ENCODE measurements at places on chromosomes 7 and 10.

- no peak for DNase-seq
These were observed 4.8 kb downstream of the CRPPA start for GRCh38 chr7:16416289-16417282.

DNA sequence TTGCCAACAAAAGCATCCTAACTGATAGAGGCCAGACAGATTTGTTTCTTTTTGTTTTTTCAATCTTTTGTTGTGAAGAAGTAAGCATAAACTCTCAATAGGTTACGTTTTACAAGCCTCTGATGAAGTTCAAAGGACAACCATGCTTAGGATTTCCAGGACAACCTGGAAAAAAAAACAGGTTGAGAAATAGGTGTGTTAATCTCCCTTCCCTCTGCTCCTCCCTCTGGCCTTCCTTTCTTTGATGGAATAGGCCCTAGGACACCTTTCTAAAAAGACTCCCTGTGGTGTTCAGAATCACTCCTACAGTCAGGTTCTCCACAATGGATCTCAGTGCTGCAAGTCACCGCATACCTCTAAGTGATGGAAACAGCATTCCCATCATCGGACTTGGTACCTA is at the start of gene AKR1D1:
Gene AKR1D1, plus strand, starts transcription at position 264 of the 400 bp plus-strand sequence. Its CDS starts 60 bp downstream, at position 324.
- no peak for DNase-seq

- no peak for DNase-seq
These were observed 922.2 kb downstream of the SORCS1 start for GRCh38 chr10:106242301-106242700.

- DNase-seq = no peak
These were observed 186.0 kb upstream of the AKR1E2 start for GRCh38 chr10:4639960-4640359.

- DNase-seq = no peak
These were observed 31.3 kb downstream of the LAMB1 start for GRCh38 chr7:107971613-107972012.

DNA sequence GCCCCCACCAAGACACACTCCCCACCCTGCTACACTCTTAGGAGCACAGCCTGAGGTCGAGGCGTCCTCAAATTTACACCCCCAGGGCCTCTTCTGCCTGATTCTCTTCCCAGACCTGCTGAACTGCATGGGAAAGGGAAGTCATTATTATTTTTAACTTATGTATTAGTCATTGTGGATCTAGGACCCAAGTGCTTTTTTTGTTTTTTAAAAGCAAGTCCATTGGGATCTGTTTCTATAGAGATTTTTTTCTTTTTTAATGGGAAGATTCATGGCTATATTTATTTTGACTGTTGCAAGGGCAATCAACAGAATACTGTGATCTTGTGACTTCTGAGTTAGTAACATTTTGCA is 203.8 kb downstream of the ZMYND11 start:
- no peak for DNase-seq

DNA sequence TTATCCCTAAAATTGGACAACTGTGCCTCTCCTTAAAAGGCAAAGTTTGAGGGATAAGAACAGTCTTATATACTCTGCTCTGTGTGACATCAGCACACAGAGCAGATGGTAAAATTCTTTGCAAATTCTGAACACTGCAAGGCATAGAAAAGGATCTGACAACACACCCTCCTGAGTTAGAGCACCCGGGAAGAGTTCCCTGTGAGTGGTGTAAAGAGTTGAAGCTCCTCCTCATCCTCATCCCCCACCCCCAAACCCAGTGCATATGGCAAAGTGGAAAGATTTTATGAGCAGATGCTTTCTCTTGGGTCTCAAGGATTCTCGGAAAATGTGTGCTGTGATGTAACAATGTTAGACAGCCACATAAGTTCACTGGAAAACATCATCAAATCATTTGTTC is 40.0 kb upstream of the DGKI start:
- no peak for DNase-seq

DNA sequence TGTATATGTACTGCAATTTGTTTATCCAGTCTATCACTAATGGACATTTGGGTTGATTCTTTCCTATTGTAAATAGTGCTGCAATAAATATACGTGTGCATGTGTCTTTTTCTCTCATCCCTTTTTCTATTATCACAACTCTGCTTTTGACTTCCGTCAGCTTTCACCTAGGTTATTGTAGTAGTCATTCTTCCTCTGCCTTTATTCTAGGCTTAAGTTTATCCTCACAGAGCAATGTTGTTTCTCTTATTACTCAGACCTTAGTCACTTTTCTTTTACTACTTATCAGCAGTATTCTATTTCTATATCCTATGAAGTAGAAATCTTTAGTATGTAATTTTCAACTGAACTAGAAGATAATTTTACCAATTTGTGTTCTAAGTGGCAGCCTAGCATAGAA is 175.3 kb upstream of the SEMA3E start:
- DNase-seq = no peak

DNA sequence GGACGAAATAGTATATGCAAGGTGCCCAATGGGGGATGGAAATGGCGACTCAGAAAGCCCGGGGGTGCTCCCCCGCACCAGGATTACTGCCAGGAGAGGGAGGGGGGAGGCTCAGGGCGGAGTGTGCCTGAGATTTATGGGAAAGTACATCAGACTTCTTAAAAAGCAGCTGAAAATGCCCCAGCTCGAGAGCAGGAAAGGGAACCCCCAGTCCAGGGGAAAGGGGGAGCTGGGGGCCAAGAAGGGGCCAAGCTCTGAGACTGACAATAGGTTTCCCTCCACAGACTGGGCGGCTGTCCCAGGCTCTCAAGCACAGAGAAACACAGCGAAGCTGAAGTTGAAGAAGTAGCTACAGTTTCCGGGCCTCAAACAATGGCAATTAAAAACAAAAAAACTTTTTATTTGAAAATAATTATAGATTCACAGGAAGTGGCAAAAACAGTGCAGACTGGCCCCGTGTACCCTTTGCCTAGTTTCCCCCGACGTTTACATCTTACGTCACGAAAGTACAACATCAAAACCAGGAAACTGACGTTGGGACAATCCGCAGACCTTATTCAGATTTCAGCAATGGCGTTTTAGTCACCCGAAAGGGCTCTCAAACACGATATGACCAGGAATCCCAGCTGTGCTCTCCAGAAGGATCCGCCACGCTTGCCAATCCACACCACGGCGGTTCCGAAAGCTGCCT is 83.9 kb upstream of the FGFR2 start:
- no peak for DNase-seq

DNA sequence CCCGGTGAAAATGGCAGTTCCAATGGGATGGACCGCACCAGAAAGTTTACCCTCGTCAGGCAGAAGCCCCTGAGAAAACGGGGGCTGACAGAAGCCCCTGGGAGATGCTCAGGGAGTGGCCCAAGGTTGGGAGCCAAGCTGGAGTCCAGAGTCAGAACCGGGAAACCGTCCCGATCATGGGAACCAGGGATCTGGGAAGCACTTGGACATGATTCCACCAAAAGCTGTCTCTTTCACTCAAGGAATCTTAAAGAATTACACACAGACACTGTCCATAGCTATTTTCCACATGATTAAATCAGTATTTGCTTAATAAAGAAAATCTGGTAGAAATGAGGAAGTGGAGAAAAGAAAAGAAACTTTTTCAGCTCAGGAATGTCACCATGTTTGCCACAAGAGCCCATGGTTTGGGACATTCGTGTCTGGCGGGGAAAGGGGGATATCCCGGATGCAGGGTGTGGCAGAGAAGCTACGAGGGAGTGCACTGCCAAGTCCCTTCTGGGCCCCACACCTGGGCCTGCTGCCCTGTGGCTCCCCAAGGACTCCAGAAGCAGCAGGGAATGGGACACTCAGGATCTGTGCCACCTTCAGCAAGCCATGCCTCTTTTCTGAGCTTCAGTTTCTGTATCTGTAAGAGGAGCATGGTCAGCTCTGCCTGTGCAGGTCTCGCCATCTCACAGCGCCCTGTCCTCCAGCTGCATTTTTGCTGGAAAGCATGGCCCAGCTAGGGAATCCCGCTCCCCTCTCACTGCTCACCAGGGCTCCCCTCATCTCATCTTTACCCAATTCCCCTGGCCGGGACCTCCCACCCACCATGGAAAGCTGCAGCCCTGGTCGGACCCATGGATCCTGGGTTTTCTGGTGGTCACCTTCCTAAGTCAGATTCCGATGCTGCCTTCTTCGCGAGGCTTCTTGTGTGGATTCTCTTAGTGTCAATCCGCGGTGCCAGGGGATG is 225.1 kb upstream of the GRB10 start:
- no peak for DNase-seq

GRCh38 chr7:26667514-26668133 is 196.8 kb downstream of the SKAP2 start:
- DNase-seq = no peak

DNA sequence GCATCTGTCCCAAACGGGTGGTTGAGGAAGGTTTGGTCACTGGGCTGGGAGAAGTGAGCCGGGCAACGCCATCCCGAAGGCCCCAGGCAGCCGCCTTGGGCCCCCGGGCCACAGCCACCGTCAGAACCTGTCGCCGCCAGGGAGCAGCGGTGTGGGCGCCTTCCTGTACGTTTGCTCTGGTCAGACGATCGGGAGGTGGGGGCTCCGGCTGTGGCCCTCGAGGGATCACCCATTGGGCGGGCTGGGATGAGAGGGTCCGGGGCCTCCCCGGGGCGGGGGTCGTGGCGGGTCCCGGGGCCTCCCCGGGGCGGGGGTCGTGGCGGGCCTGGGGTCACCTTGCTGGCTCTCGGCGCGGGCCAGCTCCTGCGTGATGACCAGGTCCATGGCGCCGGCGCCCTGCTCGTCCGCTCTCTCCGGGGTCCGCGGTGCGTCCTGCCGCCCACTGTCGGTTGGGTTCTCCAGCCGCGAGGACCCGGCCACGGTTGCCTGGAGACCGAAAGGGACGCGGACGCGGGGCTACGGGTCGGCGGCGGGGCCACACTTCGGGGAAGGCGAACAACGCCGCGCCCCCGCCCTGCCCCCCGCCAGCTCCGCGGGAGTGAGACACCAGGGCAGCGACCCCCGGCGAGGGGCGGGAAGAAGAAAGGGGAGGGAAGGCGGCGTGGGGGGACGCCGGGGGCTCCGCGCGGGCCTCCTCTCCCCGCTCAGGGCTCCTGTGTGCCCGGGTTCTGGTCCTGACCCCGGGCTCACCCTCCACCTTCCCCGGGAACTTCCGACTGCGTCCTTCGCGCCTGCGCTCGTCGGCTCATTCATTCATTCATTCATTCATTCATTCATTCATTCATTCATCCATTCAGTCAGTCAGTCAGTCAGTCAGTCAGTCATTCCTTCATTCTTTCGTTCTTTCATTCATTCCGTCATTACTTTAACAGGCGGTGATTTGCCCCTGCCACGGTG is at the start of gene CFAP46:
Gene CFAP46, minus strand, starts transcription at position 470 of the 957 bp plus-strand sequence. Its CDS starts 86 bp downstream, at position 384.
- no peak for DNase-seq

- no peak for DNase-seq
These were observed 33.3 kb downstream of the FHIP2A start for GRCh38 chr10:114854906-114855305.

DNA sequence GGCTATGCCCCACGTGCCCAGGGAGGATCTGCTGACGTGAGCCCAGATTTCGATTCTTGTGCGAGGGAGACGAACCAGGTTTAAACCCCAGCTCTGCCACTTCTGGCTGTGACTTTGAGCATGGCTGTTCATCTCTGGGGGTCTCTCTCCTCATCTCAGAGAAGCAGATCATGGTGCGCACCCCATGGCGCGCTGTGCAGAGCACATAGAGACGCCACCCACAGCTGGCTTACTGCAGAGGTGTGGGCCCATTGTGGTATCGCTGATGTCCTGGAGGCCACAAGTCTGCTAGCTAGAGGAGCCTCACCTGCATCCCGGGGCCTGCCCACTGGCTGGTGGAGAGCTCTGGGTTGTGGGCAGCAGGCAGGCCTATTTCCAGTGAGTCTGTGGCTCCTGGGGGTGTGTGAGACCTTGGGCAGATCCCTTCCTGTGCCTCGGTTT is 140.5 kb downstream of the LHPP start:
- DNase-seq = no peak

GRCh38 chr7:144817001-144817400 is 18.9 kb downstream of the TPK1 start:
- no peak for DNase-seq

- no peak for DNase-seq
These were observed 5.2 kb downstream of the MTG1 start for GRCh38 chr10:133399123-133399601.

DNA sequence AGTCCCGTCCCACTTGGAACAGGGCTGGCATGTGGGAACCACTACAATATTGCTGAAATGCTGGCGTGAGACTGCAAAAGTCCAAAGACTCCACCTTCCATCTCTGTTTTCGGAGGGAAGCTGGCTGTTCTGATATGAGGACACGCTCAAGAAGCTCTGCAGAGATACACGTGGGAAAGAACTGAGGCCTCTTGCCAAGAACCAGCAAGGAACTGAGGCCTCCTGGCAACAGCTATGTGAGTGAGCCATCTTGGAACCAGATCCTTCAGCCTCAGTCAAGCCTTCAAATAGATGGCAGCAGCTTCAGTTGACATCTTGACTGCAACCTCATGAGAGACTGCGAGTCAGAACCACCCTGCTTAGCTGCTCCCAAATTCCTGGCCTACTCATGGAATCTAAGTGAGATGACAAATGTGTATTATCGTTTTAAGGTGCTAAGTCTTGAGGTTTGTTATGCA is 30.8 kb downstream of the SGMS1 start:
- DNase-seq = no peak

GRCh38 chr7:153628825-153629224 is 423.4 kb upstream of the DPP6 start:
- DNase-seq = no peak

- DNase-seq = no peak
These were observed 20.0 kb downstream of the LRRC4 start for GRCh38 chr7:128011131-128011661.

- no peak for DNase-seq
These were observed 3.7 kb downstream of the NRP1 start for GRCh38 chr10:33330543-33331378.

GRCh38 chr7:136857573-136857972 is 10.9 kb upstream of the CHRM2 start:
- DNase-seq = no peak

- DNase-seq = no peak
These were observed 182.0 kb downstream of the REEP3 start for GRCh38 chr10:63703113-63703670.

DNA sequence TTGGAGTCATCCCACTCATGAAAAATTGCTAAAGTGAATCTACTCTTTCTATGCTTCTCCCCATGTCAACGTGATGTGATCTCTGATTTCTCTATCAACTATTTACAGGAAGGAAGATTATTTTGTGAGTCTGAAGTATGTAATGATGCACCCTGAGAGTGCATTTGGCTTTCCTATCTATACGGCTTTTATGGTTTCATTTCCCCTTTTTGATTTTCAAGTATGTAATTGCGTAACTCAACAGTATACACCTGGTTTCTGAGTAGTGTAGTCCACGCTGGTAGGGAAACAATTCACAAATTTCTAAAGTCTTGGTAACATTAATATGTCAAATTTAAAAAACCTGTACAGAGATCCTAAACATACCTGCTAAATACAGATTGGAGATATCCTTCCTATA is 194.7 kb upstream of the SEMA3A start:
- no peak for DNase-seq

GRCh38 chr7:40447345-40447744 is 312.5 kb downstream of the SUGCT start:
- DNase-seq = no peak

- no peak for DNase-seq
These were observed 151.8 kb downstream of the KCNMA1 start for GRCh38 chr10:77485847-77486246.

GRCh38 chr7:50591480-50592438 is 26.6 kb upstream of the DDC start:
- no peak for DNase-seq
